ENCODE measurements at places on chromosomes 16 and 17.

DNA sequence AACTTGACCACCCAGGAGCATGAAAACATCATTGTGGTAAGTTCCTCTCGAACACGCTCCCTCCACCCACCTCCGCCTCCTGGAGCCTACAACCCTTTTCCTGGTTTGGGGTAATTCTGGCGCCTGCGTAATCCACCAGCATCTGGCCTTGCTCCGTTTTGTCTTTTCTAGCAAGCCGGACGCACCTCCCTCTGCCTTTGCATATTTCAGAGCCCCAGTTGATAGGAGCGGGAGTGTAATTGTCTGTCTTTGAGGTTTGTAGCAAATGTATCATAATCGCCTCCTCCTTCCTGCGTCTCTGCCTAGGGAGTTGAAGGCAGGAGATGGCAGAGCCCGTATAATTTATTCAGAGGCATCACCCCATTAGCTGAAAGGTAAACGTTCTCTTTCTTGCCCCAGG, 121.3 kb upstream of the PLCG2 start:
- DNase-seq: no peak

DNA sequence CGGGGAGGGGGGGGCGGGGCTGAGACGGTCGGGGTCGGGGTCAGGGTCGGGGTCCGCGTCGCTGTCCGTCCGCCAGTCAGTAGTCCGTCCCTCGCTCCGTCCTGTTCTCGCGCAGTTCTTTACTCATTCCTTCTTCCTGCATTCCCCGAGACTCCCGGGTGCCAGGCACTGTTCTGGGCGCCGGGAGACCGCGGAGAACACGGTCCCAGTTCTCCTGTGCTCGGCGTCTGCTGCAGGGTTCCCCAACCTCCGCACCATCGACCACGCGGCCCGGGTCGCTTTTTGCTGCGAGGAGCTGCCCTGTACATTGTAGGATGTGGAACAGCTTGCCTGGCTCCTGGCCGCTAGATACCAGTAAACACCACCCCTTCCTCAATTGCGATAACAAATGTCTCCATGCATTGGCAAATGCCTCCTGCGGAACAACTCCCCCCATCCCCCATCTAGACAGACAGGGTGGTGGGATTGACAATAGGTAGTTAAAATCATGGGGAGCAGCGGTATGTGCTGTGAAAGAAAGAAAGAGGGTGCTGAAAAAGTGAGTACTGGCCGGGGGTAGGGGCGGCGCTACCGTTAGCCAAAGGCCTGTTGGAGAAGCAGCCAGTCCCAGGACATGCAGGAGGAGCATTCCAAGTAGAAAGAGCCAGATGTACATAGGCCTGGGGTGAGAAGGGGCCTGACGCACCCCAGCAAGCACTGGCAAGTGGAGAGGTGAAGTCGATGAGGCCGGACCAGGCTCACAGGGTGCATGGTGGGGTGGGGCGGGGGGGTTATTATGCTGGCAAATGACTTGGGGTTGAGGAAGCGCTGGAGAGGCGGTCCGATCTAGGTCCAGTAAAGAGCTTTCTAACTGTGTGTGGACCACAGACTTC, 631 bp downstream of the TRAF7 start:
- DNase-seq: no peak

- no peak for DNase-seq
Measured at GRCh38 chr16:66895999-66896398, 15.7 kb downstream of the PDP2 start.

GRCh38 chr17:1625581-1625980, 3.1 kb downstream of the SLC43A2 start:
- DNase-seq: no peak

DNA sequence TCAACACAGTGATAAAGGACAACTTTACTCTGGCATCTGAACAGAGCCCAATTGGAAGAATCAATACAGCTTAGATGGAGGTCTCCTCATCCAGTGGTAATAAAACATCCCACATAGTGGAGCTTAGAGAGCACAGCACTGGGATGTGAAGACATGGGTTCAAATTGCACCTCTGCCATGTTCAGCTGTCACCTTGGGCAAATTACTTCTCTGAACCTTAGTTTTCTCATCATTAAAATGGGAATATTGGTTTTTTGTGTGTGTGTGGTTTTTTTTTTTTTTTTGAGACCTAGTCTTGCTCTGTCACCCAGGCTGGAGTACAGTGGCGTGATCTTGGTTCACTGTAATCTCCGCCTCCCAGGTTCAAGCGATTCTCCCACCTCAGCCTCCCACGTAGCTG, 13.6 kb upstream of the KRT10 start:
- DNase-seq: no peak

GRCh38 chr17:5478992-5479391, 7.0 kb downstream of the DERL2 start:
- DNase-seq: no peak

DNA sequence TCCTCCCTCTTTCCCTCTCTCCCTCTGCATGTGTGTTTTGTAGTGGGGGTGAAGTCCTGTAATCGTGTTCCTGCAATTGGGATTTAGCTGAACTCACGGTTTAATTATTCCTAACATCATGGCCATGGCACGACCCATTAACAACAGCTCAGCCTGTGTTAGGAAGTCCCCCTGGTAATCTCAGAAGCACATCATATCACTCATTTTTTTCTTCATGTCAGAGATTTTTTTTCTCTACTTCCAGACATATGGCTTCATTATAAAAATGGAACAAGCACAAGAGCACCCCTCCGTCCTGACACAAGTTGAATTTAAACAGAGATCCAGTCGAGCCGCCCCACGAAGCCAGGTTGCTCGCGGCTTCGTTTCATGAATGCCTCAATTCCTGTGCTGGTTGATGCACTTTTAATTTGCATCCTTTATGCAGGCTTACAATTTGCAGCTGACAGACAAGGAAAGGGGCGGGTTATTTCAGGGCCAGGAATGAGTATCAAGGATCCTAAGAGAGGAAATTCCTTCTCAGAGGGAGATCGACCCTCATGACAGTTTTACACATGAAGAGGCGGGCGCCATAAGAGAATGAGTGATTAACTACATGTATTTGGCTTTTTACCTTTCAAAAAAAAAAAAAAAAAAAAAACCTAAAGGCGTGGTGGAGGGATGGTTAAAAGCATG, 192.9 kb downstream of the MAF start:
- no peak for DNase-seq

GRCh38 chr17:72600934-72601333, 480.1 kb downstream of the SOX9 start:
- DNase-seq: no peak

DNA sequence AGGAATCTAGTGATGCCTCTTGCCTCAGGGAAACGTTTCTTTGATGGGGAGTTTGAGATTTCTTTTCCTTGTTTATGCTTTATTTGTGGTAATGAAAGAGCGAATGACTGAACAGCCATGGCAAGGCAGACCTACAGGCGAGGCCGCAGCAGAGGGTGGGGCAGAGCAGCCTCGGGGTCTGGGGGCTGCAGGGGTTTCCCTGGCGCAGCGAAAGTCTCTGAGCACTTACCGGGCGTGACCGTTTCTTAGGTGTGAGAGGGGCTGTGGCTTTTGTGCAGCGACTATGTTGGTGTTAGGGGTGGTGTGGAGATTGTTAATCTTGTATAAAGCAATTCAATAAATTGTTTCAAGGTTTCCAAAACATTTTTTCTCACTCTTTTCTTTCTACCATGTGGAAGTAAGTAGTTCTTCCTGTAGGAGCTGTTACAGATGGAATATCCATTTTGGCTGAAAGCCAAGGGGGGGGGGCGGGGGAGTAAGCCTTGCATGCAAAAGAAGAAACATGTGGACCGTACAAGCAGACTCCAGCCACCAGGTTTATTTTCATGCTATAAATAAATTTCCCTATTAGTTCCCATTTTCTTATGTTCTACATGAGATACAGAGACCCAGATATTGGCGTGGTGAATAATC, 34.8 kb downstream of the UBN1 start:
- DNase-seq: no peak

- no peak for DNase-seq
Measured at GRCh38 chr17:57555636-57556175, 189.4 kb downstream of the CCDC182 start.

DNA sequence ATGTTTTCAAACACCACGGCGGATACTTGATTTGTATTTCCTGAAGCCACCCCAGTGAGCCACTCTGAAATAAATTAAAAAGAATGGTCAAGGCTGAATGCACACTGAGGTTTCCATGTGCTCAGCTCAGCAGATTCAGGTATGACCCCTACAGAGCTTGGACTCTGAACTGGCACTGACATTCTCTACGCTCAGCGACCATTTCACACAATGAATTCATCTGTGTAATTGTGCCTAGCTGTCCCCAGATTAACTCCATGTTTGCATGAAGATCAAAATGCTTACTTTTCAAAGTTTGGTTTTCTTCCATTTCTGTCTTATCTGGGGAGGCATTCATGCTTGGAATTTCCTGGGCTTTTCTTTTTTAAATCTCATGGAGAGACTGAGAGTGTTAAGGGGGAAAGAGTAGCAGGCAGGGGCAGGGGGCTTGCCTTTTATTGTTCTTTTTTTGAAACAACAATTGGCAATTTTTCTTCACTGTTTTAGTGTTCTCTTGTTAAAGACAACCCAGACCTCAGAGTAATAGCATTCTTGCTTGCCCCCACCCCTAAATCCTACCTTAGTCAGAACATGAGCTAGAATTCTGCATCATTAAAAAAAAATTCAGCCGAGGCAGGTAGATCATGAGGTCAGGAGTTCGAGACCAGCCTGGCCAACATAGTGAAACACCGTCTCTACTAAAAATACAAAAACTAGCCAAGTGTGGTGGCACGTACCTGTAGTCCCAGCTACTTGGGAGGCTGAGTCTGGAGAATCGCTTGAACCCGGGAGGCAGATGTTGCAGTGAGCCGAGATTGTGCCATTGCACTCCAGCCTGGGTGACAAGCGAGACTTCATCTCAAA, 85.5 kb upstream of the HNF1B start:
- no peak for DNase-seq

DNA sequence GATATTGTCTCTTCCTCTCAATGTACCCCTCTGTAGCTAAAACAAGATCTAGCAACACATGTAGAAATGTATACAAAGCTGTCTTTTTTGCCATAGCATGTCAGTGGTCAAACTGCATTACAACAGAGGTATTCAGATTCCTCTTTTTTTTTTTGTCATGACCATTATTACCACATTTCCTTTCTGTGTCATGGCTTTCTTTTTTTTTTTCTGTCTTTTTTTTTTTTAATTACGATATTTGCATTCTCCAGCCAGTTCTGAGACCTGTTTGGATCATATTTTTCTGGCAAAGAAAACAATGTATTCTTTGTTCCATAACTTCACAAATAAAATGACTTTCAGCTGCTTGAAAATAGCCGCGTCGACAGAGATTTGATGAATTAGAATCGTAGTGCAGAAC, 27.4 kb upstream of the CAPNS2 start:
- no peak for DNase-seq

- no peak for DNase-seq
Measured at GRCh38 chr16:79580453-79581191, 19.9 kb downstream of the MAF start.

DNA sequence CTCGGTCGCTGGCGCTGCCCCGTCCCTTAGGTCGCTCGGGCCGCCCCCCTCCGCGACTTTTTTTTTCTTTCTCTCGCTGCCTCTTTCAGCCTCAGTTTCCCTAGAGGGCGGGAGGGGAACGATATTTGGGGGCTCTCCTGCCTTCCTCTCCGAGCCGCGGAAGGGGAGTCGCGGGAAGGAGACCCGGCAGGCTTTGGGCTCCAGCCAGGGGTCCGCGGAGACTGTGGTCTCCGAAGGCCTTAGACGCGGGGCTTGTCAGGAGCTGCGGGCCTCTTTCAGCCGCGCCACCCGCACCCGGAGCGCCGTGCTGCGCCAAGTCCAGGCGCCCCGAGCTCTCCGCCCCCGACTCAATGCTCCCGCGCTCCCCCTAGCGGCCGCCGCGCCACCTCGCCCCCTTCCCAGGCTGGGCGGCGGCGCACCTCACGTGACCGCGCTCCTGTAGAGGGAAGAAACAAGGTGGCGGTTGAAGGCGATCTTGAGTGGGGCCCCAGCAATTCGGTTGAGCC, at the start of gene LRRC37B:
Gene LRRC37B (plus strand): TSS at position 427 of the 506 bp plus-strand sequence. CDS start 14,010 bp downstream, outside the sequence.
- DNase-seq: peak; percentile 93

DNA sequence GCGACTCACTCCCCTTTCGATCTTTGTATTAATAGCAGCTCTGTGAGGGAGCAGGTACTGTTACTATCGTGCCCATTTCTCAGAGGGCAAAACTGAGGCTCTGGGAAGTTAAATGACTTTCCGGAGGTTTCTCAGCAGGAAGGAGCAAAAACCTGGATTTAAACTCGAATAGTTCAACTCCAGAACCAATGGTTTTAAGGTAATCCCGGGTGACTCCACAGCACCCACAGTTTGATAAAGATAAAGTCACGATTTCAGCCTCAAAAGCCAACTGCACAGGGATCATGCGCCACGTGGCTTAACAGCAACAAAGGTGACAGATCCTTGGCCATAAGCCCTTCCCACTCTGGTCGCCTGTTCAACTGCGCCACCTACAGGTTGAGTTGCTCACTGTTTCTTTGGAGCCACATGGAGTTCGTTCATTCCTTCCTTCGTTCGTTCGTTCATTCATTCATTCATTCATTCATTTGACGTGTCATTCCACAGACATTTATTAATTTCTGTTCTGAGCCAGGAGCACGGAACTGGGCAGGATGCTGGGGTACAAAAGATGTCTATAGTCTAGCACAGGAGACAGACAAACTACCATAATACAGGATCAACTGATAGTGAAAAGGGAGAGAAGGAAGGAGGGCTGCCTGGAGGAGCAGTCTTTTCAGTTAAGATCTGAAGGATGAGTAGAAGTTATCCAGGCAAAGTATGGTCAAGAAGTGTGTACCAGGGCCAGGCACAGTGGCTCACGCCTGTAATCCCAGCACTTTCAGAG, 134.8 kb downstream of the HS3ST2 start:
- no peak for DNase-seq

- no peak for DNase-seq
Measured at GRCh38 chr16:85010446-85010930, 847 bp downstream of the ZDHHC7 start.

GRCh38 chr16:2223942-2224486, 623 bp downstream of the E4F1 start:
- no peak for DNase-seq

- no peak for DNase-seq
Measured at GRCh38 chr16:58471209-58471975, 28.6 kb upstream of the NDRG4 start.

DNA sequence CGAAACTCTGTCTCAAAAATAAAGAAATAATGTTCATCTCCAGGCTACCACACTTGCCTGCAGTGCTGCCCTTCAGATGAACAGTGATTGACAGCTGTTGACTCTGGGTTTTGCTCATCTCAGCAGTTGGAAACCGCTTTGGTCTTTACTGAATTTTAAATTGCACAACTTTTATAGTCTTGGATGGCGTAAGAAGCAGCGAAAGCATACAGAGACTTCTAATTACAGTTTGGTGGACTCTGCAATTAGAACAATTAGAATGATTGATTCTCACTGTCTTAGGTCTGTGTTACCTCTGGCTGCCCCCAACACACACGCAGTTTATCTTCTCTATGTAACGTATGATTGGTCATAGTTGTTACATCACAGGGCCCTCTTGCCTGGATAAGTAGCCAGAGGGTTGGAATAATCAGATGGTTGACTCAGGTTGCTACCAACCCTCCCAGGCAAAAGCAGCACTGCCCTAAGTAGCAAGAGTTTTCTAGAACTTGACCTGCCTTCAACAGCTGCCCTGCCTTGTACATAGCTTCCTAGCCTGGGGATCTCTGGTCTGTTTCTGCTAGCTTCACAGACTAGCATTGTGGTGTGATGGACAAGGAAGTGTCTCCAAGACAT, 1.9 kb upstream of the NAT9 start:
- no peak for DNase-seq
